ENCODE measurements at places on chromosomes 13 and 19.

DNA sequence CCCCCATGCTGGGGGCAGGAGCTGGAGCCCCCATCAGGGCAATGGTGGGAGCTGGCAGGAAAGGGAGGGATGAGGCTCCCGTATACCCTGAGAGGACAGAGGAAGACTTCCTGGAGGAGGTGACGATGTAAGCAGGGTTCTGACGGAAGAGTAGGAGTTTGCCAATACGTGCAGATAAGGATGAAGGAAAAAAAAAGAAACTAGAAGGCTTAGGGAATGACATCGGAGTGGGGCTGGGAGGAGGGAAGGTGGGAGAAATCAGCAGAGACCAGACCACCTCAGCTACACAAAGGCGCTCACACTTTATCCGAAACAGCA lies 32.3 kb downstream of the ARHGEF18 start:
- no peak for DNase-seq

DNA sequence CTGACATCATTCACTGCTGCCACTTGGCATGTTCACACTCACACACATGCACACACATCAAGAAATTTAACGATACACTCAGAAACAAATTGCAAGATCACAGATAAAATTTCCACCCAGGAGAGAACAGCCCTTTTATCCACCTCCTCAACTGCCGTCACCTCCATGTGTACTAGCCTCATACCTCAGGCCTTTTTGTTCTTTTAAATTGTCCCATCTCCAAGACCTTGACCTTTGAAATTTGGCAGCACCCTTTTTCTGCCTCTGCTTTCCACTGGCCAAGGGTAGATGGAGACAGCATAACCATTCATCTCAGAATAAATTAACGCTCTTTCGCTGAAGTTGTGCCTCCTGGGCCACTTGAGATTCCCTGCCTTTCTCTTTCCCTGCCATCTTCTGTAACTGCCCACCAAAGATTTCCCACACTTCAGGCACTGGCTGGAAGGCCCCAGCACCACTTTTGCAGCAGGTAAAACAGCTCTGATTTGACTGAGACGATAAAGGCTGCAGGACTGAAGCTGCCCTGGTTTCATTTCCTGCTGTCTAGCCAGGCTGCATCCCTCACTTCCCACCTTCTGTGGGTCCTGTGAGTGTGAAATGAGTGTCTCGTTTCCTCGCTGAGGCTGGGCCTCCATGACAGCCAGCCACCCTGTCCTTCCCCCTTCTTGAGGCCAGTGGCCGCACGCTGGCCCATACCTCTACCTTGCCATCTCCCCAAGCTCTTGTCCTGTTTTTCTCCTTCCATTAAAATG lies 39.3 kb downstream of the MBNL2 start:
- no peak for DNase-seq

- no peak for DNase-seq
Measured at GRCh38 chr19:14112051-14112808, 5.3 kb downstream of the PRKACA start.

DNA sequence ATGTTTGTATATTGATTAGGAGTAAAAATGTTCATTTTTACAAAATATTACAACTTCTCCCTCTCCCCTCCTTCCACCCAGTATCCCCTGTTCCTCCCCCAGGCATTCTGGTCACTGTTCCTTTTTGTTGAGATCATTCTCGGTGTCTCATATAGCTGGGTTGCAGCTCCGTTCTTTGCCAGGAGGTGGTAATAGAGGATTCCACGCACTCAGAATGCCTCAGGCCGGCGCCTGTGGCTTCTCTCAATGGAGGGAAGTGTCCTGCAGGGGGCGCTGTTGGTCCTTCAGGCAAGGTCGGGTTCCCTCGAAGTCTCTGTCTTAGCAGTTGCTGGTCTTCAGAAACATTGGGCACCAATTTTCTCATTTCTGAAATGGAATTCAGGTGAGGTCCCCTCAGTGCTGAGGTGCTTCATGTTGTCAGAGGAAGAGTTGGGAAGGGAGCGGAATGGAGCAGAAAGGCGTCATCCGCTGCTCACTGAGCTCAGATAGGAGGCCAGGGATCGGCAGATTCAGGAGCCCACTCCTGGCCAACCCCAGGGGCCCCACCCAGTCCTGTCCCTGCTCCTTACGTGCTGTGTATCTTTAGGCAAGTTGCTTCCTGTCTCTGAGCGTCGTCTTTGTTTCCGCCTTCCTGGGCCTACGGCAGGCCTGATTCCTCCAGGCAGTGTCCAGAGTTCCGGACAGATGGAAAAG lies 10.3 kb upstream of the GARIN5A start:
- peak; percentile 56 for DNase-seq

- no peak for DNase-seq
Measured at GRCh38 chr13:48175185-48175584, 57.8 kb upstream of the ITM2B start.

- DNase-seq: no peak
Measured at GRCh38 chr19:56725829-56726424, 54.4 kb upstream of the ZNF835 start.

- no peak for DNase-seq
Measured at GRCh38 chr13:66113882-66114526, 1116.1 kb downstream of the PCDH9 start.

DNA sequence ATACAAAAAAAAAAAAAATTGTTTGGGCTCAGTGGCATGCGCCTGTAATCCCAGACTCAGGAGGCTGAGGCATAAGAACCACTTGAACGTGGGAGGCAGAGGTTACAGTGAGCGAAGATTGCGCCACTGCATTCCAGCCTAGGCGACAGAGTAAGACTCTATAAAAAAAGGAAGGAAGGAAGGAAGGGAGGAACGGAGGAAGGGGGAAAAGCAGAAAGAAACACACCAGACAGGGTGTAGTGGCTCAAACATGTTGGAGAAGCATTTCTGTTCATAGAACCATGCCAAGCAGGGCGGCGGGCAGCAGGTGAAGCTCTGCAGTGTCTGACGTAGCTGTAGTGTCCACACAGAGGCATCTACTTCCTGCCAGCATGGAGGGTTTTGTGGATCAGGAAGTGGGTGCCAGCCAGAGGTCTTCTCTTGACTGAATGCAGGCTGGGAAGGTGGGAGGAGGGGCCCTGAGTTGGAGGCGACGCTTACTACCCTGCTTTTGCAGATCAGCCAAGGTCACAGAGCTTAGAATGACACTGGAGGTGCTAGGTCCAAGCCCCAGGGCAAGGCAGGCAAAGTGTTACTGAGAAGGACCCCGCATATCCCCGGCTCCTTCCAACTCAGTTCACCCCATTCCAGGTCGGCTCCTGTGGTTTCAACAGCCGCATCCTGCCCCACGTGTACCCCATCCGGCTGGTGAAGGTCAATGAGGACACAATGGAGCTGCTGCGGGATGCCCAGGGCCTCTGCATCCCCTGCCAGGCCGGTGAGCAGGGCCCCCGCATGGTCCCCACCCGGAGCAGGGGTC lies 11.6 kb upstream of the PGLS start:
- DNase-seq: peak; percentile 37

- peak; percentile 84 for DNase-seq
Measured at GRCh38 chr19:45863840-45864628, at the start of gene FOXA3. TSS of gene FOXA3 (plus strand) at chr19:45864326. CDS start at chr19:45864457, 131 bp downstream.

GRCh38 chr13:39322836-39323585 lies 280.0 kb downstream of the LHFPL6 start:
- no peak for DNase-seq

DNA sequence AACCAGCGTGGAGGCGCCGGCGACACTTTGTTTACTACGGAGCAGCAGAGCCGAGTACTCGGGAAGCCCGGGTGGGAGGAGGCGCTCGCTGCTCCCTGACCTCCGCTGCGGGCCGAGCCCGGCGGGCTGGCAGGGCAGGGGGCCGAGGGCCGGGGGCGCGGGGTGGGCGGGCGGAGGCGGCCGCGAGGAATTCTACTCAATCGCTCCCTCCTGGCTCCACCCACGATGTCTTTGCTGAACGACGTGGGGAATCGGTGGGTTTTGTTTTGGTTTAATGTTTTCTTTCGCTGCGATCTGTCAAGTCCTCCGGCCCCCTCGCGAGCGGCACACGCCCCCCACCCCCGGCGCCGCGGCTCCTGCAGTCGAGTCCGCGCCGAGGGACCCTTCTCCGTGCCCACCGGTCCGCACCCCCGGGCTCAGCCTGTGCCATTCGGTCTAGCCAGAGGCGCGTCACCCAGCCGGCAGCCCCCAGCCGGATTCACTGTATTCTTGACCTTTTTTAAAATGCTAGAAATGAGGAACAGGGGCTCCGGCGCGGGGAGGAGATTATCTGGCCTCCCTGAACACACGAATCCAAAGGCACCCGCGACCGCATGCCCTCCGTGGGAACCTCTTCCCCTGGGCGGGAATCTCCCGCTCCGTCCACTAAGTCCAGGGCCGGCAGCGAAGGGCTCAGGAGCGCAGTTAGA lies 636 bp upstream of the FOXO1 start:
- peak; percentile 87 for DNase-seq

DNA sequence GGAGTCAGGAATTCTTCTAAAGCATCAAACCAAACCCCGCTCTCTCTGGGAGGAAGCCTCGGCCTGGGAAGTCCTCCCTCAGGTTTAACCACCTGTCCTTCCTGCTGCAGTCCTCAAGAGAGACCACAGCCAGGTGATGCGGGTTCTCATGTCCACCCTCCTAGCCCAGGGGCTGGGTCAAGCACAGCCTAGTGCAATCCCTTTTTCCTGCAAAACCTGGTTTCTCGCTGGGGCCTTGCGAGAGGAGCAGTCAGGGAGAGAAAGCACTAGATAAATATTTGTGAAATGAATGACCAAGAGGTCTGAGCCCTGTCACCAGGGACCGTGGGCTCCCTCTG lies 2.4 kb downstream of the SLC8A2 start:
- no peak for DNase-seq
